ENCODE measurements at places on chromosomes 2 and 18.

DNA sequence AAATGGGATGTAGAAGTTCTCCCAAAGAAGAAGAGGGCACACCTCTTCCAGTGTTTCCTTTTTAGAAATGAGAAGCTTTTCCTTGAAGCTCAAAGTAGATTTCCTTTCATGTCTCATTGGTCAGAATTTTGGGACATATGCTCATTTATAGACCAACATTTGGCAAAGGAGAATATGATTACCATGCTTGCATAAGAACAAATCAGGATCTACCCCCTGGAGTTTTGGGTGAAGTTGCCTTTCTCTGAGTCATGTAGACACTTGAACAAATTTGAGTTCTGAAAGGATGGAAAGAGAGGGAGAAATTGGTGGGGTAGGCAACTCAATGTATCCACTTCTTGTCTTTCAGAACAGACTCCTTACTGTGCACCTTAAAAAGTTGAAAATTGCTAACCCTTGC, 409.0 kb downstream of the SLC4A3 start:
- no peak for DNase-seq

GRCh38 chr18:50970006-50970405, 2.2 kb downstream of the ELAC1 start:
- DNase-seq: no peak

DNA sequence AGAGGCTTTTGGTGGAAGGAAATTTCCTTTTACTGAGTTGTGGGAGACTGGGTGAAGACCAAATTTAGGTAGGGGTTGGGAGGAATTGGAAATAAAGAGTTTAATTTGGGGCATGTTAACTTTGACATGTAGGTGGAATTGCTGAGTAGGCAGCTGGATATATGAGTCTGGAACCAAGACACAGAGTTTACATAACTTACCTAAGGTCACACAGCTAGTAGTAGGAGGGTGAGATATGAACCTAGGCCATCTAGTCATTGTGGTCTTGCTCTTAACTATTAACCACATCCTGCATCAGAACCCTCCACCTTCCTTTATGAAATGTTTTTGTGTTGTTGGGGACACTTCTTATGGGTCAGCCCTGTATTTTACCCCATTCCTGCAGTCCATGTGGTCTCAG, 113.1 kb downstream of the ICOS start:
- DNase-seq: no peak

DNA sequence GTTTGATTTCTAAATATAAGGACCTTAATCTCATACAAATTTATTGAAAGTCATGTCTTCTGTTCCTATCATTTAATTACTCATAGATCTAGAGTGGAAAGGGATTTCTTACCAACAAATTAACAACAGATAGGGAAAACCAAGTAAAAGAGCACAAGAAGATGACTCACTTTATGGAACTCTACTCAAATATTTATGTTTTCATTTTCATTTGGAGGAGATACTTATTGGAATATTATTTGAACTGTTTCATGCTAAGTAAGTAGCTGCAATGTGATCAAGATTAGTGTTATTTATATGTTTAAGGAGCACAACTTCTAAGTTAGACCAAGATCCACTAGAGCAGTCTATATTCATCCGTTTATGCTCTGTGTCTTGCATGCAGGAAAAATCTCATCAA, 1.3 kb downstream of the NT5C1B start:
- DNase-seq: no peak

DNA sequence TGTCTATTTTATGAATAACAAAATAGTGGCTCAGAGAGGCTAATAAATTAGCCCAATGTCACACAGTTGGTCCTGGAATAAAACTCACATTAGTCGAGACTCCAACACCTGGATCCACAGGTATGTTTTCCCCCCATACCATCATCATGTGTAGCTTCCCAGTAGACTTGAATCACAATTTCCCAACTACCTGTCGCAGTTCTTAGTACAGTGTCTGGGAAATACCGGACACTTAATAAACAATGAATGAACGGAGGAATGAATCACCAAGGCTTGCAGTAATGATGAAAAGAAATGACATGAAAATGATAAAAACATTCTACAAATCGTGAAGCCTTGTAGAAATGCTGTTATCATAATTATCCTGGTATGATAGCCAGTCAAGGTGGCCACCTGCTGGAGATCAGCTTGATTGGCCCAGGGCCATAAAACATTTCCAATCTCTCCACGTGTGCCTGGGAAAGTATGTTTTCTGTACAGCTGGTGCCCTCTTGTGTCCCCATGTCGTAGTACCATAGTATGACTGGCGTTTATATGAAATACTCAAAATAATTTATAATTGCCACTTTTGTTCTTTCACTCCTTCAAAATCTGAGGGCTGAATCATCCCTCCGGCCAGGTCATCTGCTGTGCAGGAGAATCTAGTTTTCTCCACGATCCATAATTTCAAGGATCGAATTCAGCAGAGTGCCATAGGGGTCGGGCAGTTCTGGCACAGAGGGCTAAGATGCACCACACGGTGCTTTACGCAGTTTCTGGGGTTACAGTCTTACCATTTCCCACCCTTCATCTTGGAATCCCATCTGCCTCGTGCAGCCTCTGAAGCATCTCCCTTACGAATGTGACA, 95.4 kb downstream of the LAMA1 start:
- no peak for DNase-seq

DNA sequence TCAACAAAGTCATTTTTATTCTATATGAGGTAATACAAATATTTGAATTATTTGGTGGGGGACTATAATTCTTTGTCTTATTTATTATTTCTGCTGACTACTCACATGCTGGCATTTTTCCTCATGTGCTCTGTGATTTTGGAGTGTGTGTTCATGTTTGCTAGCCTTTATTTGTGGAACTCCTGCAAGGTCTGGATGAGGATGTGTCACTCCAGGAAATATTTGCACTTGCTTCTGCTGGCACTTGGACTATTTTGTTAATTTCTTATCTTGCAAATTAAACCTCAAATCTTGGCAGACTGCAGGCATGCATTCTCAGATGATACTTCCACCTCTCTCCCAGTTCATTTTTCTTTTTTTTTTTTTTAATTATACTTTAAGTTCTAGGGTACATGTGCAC, 34.1 kb downstream of the POLI start:
- DNase-seq: no peak

DNA sequence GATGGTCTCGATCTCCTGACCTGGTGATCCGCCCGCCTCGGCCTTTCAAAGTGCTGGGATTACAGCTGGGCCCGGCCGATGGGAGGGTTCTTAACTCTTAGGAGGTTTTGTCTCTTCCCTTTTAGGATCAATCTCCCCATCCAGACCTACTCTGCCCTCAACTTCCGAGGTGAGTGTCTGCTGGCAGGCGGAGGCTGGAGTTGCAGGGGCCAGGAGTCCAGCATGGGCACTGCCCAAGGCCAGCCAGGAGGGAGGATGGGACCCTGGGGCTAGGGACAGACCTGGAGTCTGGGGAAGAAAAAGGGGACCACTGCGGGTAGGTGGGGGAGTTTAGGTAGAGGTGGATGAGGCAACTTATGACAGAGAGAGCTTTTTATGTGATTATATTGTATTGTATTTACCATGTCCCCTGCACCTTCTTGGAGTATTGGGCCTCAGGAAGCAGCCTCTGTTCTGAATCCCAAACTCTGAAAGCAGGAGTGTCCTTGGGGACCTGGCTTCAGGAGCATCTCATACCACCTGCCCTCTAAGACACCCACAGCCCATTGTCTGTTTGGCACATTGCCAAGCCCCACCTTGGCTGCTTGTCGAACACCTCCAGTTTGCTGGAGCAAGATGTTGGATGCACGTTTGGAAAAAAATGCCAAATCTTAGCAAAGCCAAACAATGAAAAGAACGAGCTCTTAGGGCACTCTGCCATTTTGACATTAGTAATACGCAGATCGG, 5.6 kb downstream of the DES start:
- no peak for DNase-seq

- no peak for DNase-seq
Measured at GRCh38 chr2:150081775-150082481, 405.5 kb downstream of the RND3 start.

- DNase-seq: no peak
Measured at GRCh38 chr2:44071454-44072046, 75.8 kb upstream of the LRPPRC start.

- no peak for DNase-seq
Measured at GRCh38 chr2:74544634-74545033, 9.1 kb downstream of the LOXL3 start.

DNA sequence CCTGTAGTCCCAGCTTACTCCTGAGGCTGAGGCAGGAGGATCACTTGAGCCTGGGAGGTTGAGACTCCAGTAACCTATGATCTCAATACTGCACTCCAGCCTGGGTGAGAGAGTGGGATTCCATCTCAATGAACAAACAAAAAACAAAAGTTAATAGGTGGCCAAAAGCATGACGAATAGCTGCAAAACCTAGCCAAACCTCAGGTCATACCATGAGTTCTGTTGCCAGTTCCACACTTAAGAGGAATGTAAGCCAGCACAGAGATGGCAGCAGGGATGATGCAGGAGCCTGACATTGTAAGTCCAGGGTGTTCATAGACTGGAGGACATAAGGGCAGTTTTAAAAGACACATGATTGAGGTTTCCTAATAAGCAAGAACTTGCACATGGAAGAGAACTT, 55.3 kb upstream of the RMDN2 start:
- no peak for DNase-seq

DNA sequence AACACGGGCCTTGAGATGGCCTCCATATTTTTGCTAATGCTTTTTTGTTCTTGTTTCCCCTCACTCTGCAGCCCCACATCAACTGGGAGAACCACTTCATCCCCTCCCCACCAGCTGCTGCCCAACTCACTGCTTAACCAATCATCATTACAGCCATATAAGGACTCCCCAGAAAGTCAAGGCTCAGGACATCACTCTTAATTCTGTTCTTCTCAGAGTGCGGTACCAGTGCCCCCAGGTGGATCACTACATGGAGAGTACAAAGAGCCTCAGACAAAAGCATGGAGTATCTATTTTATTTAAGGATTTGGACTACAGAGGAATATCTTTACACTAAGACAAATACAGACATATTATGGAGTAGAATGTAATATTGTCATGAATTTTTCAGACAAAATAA, 340.6 kb downstream of the PAX3 start:
- no peak for DNase-seq

DNA sequence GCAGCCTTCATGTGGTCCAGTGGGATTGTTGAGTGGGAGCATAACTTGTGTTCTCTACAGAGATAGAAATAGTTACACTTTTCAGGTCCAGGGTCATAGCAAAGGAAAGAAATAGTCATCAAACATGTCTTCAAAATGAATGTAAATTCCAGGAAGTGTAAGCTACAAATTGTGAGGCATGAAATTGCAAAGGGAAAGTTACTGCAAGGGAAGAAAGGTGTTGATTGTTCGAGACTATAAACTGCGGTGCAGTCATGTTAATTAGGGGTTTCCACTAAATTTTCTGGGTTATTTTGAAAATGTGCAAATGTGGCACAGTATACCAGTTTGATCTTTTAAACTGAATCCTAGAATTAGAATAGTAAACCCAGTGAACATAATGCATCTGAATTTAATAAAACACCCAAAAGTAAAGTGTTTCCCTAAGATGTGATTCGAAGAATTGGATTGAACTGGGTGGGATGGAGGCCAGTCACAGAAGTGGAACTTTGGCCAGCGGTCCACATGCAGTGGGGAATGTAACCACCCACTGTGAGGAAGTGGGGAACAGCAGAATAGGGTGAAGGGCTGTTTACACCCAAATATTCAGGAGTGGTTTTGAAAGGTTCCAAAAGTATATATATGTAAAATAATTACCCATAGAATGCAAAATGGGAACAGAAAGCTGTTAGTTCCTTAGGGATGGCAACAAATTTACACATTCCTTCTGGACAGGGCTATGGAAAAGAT, 126.5 kb upstream of the CCDC68 start:
- no peak for DNase-seq

- DNase-seq: no peak
Measured at GRCh38 chr2:29433128-29433527, 317.9 kb downstream of the CLIP4 start.
